Common myeloid progenitor, CD34-positive (primary cell): ENCODE measurements at places on chromosomes 16 and 17.

DNA sequence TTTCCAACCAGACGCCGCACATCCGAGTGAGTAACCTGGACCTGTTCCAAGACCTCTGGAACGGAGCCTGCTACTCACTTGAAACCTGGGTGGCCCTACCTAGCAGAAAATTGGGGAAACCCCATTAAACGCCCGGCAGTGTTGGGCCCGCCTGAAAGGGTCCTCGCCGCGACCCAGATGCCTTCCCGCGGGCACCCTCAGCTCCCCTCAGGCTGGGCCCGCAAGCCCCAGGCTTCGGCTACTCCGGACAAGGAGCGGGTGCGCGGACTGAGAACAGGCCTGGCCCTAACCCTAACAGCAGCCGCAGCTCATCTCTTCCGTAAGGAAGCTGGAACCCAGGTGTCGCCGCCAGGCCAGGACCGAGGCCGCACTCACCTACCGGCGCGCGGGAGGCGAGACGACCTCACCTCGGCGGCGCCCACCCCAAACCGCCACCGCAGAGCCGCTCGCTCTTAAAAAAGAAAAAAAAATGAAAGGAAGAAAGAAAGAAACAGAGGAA, 344 bp downstream of the PSME3IP1 start:
- peak; percentile 72 for DNase-seq

- peak; percentile 73 for DNase-seq
Observed at GRCh38 chr17:2071455-2072281, 16.8 kb downstream of the HIC1 start.

- DNase-seq = no peak
Observed at GRCh38 chr17:75364078-75364477, 41.4 kb downstream of the GRB2 start.

DNA sequence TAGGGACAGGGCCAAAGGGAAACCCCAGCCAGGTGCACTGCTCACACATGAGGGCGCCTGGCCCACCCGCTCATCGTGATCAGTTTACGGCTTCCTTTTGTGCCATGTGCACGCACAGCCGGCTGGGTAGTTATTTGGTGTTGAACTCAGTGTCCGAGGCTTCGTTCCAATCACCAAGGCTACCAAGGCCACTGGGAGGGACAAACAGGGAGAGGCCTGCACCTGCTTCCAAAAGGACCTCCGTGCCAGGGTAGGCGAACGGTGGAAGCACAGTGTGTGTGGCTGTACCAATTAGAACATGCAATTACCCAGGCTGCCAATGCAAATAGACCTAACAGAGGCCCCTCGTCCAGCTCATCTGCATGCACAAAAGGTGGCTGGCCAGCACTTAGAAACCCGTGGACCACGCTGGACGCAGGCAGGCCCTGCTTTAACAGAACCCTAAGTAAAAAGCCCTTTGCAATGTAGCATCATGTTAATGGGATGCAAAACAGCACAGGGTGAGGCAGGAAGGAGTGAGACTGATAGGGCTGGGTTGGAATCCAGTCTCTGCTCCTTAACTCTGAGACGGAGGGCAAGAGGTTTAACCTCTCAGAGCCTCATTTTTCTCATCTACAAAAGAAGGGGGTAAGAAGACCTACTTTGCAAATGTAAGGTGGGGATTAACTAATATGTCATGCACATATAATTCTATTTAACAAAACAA, 204.0 kb downstream of the XYLT1 start:
- no peak for DNase-seq

DNA sequence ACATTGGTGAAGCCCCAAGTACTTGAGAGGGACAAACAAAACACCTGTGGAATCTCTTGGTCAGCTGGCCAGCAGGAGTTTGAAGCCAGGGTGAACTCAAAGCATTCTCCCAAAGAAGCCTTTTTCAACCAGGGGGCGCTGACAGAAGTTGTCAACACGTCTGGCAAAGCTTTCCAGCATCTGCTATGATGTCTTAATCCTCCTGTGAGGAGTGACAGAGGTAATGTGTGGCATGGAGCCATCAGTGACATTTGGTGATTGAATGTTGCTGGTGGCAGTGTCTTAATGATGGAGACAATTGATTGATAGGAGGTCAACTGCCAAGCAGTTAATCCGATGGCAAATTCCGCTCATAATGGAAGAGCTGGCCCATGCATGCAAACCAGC, 257.6 kb upstream of the HSBP1 start:
- DNase-seq = no peak

DNA sequence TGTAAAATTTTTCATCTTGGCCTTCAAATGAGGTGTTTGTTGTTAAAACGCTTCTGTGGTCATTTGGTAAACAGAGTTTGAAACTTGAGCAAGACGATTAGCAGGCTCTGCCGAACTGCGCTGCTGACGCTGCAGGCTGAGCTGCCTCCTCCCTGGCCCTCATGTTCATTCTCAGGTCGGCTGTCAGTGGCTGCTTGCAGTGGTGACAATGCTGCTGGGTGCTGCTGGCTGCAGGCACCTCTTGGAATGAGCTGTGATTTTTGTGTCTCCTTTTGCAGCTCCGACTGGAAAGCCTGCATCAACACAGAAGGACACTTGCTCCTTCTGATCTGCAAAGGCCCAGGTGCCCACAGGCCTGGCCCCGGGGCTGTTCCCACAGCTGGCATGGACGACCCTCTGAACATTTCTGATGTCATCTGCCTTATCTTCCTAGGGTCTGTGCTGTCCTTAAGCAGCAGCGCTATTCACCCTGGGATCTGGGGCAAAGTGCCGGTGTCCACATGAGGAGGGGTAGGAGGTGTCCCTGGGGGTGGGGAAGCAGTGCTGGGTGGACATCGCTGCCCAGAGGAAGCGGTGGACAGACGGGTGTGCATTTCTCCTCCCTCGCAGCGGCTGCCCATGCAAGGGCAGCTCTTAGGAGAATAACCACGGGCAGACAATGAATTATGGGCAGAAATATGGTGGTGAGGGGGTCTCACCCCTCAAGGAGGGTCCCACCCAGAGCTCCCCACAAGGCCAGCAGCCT, 23.1 kb upstream of the OSGIN1 start:
- no peak for DNase-seq
